ENCODE measurements at places on chromosomes 4 and X. TPM values are rescaled to one million over a fixed set of nuclear protein-coding genes. Genes with fewer than 3 reads are reported as not detected.

Gene DACH2
- 1.6 TPM for polyA plus RNA-seq

Gene REELD1
- polyA plus RNA-seq = 0.17 TPM

Gene ODAPH
- not detected for polyA plus RNA-seq

Gene CEP135
- polyA plus RNA-seq = 5.5 TPM

GRCh38 chr4:86261636-86262035 lies 98.2 kb downstream of the MAPK10 start:
- DNase-seq = no peak

- no peak for DNase-seq
These were observed 43.7 kb upstream of the MED14 start for GRCh38 chrX:40778861-40779575.

DNA sequence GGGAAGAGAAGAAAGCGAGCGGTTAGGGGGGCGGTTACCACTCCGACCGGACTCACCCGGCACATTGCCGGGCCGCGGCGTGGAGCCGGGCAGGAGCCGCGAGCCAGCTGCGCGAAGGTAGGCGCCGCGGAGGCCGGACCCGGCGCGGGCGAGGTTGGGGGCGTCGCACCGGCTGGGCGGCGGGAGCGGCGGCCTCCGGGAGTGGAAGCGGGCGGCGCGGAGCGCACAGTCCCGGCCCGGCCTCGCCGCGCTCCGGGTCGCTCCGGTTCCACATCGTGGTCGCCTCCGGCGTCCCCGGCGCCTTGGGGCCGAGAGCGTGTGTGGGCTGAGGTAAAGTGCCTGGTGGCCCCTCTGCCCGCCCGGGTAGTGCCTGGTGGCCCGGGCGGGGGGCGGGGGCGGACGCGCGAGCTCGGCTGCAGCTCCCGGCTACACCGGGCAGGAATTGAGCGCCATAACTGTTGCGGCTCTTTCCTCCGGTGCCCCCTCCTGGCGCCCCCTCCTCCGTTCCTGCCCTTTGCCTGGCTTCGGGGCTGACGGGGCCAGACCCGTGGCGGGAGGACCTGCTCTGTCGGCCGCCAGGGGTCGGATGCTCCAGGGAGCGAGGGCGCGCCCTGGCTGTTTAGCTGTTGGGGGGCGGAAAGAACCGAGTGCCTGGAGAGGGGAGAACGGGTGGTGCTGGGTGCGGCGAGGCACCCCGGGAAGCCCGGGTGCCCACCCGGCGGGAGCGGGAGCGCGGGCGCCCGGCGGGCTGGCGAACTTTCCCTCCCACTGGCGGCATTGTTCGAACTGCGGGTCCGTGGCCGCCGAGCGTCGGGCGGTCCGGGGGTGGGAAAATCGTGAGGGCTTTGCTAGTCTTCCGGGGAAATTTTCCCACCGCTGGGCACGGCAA lies 626 bp downstream of the JADE3 start:
- DNase-seq = peak; percentile 11

DNA sequence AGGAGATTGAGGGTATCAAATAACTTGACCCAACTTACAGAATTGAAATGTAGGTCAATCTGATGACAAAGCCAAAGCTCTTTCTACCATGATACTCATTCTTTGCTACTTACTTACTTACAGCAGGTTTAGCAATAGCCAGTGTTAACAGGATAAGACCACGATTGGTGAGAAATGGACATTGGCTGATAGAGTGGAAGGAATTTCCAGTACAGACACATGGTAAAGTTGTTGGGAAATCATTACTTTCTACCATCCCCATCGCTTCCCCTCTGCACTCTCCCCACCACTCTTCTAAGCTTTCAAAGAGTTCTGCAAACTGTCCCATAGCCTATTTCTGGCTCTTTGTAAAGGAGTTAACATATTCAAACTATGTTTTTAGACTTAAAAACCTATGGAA lies 119.7 kb downstream of the CHRNA9 start:
- no peak for DNase-seq

DNA sequence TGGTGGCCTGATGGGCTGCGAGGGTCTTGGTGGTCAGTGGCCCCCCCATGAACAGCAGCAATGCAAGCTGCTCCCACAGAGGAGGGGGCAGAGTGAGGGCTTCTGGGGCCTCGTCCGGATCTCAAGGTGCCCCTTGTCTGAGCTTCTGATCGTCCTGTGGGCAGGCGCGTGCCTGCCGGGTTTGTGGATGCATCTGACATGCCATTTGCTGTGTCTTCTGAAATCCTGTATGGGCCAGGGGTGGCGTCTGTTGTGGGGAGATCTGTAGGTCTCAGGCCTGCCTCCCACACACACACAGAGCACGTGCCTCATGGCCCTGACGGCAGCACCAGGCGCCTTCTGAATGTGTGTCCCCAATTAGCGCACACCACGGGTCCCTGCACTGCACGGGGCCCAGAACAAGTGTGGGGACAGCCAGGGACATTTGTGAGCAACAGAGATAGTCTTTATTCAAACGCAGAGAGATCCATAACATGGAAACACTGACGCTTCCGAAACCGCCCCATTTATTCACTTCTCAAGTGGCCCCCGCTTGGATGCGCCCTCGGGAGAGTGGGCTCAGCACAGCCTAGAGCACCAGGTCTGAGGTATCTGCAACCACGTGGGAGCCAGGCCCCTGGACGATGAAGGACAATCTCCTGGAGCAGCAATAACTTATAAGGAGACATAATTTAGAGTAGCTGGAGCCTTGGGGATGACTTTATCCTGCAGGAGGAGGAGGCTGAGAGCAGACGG lies 5.7 kb downstream of the SPON2 start:
- no peak for DNase-seq

GRCh38 chr4:8185930-8186329 lies 13.2 kb upstream of the SH3TC1 start:
- DNase-seq = no peak

DNA sequence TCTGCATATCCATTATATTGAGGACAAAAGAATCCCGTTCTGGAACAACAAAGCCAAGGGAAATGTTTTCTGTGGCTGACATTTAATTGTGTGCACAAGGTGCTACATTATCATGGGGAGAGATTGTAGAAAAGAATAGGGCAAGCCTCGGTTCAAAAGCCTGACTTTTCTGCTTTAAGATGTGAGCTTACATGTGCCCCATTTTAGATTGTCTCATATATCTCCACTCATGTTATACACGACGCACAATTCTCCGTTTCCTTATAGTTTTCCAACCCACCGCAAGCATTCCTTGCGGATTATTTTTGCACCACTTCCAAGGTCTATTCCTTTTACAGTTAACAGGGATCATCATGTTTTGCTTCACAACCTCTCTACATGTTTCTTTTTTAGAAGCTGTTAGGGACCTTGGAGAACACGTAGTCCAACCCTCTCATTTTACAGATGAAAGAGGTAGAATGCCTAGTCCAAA lies 99.6 kb upstream of the MAML3 start:
- DNase-seq = no peak

DNA sequence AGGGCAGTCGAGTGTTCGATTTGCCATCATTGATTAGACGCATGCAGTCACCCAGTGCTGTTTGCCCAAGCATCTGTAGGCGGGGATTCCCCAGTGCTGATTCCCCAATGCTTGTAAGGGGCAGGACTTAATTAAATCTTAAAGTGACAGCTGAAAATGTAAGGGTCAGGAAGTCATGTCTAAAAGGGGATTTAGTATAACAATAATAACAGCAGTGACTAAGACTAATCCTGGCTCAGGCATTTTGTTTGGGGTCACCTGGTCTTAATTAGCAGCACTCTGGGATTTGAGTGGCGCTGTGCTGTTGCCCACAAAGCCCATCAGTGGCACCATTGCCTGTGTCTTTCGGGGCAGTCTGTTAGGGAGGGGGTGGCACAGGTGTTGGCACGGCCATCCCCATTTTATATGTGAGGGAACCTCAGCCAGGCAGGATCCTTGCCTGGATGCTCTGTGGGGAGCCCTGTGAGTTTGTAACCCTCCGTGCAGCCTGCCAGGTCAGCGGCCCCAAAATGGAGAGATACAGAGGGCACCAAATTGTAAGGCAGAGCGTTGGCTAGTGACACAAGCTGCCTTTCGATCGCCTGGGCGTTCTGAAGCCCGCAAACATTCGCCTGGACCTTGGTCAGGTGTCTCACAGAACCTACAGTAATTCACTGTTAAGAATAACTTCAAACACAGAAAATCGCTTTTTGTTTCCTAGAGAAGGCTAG lies 146.7 kb downstream of the TBL1X start:
- DNase-seq = no peak

- DNase-seq = no peak
These were observed 61.0 kb downstream of the STX18 start for GRCh38 chr4:4480685-4481398.

Measured in hindlimb muscle (tissue), 1 donor.